GDM1 (cell line): ENCODE measurements at places on chromosomes 7 and 10.
A peak's percentile ranks its signal among the peaks of the same experiment; 100 is the strongest.

GRCh38 chr10:114538181-114538906 is 119.7 kb downstream of the ABLIM1 start:
- DNase-seq, result no peak

DNA sequence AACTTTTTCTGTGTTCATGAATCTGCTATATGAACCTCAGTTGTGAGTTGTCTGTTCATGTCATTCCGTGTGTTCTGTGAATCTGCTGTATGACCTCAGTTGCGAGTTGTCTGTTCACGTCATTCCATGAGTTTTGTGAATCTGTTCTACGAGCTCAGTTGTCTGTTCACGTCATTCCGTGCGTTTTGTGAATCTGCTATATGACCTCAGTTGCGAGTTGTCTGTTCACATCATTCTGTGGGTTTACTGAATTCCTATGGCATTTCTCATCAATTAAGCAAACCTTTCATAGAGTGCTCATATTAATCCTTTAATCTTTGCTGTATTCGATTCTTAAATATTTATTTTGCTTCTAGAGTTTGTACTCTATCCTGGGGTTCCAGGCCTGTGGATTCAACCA is 150.6 kb downstream of the DIP2C start:
- no peak for DNase-seq

DNA sequence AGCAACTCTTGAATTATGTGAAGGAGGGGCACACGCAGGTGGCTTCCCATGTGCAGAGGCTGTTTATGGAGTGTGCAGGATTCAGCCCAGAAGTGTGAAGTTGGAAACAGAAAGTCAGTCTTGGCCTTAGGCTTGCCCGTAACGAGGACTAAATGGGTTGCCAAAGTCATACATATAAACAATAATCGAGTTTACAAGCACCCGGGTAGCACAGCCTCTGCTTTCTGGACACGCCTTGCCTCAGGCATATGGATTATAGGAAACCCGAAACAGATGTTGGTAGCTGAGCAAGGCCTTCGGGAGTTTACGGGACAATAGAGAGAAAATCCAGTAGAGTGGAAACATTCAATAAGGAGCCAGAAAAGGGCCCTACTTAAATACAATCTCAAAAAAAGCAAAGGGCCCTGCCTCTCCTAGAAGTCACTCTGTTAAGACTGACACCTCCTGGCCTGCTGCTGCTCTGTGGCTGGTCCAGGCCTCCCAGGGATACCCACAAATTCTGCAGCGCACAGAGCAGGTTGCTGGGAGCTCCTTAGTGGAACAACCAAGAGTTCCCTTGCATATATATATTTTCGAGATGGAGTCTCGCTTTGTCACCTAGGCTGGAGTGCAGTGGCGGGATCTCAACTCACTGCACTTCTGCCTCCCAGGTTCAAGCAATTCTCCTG is 48.5 kb downstream of the SMKR1 start:
- DNase-seq, result no peak

DNA sequence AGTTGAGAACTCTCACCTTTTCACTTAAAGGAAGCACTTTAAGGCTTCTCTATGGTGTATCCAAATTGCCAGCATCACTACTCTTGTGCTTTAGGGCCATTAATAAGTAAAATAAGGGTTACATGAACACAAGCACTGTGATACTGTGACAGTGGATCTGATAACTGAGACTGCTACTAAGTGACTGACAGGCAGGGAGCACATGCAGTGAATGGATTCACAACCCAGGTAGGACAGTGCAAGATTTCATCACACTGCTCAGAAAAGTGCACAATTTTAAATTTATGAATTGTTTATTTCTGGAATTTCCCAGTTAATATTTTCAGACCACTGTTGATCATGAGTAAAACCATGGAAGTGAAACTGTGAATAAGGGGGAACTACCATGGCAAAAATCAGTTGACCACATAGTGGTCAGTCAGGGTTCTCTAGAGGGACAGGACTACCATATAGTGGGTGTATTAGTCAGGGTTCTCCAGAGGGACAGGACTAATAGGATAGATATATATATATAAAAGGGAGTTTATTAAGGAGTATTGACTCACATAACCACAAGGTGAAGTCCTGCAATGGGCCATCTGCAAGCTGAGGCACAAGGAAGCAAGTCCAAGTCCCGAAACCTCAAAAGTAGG is 20.9 kb upstream of the CYP51A1 start:
- no peak for DNase-seq

- DNase-seq, result peak; percentile 28
These were observed 203.1 kb upstream of the AUTS2 start for GRCh38 chr7:69395061-69395714.

GRCh38 chr7:92747041-92747835 is 89.1 kb downstream of the CDK6 start:
- DNase-seq, result no peak

DNA sequence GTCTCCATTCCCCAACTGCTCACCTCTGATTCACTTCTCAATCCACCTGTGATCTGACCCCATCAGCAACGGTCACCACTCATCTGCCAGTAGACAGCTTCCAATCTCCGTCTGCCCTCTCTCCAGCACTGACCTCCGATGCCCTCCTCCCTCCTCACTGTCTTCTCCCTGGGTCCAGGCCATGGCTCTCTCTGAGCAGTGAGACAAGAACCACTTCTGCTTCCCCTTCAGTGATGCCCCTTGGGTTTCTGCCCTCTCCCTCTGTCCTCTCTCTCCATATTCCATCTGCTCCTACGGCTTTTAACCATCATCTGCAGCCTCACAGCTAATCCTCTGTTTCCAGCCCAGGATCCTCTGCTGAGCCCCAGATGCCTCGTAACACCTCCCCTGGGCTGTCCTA is 55.5 kb upstream of the OPALIN start:
- no peak for DNase-seq

DNA sequence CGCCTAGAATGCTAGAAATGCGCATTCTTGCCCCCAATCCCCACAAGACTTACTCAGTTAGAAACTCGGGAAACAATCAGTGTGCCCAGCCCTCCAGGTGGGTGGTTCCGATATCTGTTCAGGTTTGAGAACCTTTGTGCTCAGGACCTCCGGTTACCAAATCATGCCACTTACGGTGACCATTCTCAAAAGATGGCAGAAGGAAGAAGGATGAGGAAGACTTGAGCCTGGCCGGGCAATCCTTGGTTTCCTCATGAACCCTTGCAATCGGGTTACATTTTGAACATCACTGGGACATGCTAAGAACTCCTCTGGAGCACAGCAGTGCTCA is 52.1 kb downstream of the RBM17 start:
- DNase-seq, result no peak

DNA sequence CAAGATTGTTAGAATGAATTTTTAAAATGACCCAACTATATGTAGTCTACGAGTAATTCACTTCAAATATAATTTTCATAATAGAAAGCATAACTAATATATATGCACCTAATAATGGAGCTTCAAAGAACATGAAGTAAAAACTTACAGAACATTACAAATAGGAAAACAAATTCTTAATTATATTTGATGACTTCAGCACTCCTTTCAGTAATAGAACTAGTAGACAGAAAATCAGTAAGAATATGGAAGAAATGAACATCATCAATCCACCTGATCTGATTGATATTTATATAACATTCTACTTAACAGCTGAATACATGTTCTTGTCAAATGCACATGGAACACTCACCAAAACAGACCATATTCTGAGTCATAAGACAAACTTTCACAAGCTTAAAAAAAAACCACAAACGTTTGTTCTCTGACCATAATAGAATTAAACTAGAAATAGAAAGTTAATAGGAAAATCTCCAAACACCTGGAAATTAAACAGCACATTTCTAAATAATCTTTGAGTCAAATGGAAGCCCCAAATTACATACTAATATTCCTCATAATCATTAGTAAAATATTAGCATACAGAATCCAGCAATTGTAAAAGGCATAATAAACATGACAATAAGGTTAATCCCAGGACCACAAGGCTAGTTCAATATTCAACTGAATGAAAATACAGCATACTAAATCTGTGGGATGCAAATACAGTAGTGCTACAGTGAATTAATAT is 48.0 kb downstream of the BRAF start:
- no peak for DNase-seq

DNA sequence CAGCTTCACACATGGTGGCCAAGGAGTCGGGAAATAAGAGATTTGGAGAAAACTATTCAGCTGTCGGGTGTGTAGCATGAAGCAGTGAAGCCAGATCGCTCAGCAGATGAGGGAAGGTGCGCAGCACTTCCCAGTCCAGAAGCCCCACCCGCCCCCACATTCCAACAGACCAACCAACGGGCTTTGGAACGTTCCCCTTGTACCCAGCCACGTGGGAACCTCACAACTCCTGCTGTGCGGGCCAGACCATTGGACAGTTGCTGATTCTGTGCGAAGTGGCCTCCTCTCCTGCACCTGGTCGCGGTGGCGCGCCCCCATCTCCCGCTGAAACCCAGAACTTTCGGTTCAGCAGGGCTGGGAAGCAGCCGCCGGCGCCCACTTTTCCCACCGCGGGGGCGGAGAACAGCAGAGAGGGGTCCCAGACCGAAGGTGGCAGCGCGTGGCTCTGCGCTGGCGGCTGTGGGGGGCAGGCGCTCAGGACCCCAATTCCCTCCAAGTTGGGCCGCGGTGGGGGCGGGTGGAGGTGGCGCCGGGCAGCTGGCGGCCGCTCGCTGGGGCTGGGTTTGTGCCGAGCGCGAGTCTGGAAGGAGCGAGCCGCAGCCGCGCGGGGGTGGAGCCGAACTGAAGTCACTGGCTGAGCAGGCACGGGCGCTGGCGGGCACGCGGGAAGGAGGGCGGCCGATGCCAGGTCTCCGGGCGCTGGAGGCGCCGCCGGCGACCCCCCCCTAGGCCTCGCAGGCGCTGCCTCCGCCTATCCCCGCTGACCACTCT is 1301.5 kb upstream of the SORCS1 start:
- no peak for DNase-seq

- no peak for DNase-seq
These were observed 15.4 kb downstream of the TFAM start for GRCh38 chr10:58400609-58401008.

- DNase-seq, result no peak
These were observed 33.9 kb upstream of the SLC29A3 start for GRCh38 chr10:71285180-71285545.

DNA sequence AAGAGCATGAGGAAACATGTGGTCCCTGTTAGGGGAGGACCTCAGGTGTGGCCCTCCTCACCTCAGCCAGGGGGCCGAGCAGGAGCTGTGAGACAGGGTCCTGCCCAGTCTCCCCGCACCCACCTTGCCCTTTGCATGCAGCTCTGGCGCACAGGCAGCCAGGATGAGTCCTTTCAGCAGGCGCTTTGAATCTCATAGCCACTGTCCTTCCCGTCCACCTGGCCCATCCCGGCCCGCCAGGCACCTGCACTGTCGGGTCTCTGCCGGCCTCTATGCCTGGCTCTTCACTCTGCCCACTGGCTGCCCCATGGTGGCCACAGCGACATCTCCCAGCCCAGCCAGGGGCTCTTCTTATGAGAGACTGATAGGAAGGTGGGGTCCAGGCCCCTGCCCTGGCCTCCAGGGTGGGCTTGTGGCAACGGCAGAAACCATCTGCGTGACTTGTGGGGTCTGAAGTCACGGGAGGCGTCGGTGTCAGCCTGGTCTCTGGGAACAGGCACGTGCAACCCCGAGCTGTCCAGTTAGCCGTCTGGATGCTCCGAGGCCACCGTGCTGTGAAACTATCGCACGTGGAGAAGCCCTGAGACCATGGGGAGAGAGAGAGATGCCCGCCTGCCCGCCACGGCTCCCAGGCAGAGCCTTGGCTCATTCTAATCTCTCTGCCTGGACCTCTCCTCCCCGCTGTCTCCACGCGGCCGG is 37.4 kb downstream of the FOXL3 start:
- no peak for DNase-seq

DNA sequence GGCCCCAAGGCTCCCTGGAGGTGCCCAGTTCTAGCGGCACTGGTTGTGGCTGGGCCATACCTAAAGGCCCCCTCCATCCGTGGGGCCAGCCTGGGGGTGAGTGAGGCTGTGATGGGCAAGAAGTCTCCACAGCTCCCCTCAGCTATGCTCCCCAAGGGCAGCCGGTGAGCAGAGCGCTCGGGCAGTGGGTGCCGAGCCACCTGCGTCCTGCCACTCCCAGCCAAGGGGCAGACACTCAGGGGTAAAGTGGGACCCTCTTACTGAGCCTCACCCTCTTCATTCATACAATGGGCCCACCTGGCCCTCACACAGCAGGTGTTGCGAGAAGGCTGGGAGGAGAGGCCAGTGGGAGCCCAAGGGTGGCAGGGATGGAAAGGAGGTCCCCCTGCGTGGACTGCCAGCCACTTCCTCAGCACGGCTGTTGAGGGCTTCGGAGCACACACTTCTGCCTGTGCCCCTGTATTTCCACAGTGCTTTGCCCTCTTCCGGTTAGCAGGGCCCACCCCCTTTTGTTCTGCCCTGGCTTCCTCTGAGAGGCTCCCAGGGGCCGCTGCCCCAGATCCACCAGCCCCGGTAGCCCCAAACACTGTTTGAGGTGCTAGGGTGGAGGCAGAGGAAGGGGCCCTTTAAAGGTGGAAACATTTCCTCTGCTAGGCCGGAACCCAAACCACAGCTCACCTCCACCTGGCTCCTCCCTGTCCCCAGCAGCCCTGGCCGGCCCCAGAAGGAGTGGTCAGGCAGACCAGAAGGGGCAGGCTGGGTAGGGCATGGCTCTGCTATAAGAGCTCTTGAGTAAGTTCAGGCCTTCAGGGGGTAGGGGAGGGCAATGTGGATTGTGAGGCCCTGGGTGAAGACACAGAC is 16.4 kb upstream of the C10orf105 start:
- DNase-seq, result peak; percentile 40

DNA sequence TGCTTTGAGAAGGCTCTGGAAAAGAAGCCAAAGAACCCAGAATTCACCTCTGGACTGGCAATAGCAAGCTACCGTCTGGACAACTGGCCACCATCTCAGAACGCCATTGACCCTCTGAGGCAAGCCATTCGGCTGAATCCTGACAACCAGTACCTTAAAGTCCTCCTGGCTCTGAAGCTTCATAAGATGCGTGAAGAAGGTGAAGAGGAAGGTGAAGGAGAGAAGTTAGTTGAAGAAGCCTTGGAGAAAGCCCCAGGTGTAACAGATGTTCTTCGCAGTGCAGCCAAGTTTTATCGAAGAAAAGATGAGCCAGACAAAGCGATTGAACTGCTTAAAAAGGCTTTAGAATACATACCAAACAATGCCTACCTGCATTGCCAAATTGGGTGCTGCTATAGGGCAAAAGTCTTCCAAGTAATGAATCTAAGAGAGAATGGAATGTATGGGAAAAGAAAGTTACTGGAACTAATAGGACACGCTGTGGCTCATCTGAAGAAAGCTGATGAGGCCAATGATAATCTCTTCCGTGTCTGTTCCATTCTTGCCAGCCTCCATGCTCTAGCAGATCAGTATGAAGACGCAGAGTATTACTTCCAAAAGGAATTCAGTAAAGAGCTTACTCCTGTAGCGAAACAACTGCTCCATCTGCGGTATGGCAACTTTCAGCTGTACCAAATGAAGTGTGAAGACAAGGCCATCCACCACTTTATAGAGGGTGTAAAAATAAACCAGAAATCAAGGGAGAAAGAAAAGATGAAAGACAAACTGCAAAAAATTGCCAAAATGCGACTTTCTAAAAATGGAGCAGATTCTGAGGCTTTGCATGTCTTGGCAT is 4.8 kb downstream of the IFIT2 start:
- DNase-seq, result no peak
